ENCODE measurements at places on chromosomes 2 and 18.

DNA sequence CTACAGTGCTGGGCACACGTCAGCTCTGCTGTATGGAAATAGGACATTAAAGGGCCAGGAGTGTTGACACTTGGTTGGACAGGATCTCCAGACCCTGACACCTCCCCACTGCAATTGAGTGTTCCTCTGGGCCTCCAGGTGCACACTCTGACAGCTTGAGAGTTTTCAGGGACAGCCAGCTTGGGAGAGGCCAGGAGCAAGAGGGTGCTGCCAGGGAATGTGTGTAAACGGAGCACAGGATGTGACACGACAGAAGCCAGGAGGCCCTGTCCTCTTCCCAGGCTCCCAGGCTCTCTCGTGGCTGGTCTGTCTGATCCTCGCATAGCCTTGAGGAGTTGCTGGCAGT, 318.1 kb upstream of the HS6ST1 start:
- no peak for DNase-seq

DNA sequence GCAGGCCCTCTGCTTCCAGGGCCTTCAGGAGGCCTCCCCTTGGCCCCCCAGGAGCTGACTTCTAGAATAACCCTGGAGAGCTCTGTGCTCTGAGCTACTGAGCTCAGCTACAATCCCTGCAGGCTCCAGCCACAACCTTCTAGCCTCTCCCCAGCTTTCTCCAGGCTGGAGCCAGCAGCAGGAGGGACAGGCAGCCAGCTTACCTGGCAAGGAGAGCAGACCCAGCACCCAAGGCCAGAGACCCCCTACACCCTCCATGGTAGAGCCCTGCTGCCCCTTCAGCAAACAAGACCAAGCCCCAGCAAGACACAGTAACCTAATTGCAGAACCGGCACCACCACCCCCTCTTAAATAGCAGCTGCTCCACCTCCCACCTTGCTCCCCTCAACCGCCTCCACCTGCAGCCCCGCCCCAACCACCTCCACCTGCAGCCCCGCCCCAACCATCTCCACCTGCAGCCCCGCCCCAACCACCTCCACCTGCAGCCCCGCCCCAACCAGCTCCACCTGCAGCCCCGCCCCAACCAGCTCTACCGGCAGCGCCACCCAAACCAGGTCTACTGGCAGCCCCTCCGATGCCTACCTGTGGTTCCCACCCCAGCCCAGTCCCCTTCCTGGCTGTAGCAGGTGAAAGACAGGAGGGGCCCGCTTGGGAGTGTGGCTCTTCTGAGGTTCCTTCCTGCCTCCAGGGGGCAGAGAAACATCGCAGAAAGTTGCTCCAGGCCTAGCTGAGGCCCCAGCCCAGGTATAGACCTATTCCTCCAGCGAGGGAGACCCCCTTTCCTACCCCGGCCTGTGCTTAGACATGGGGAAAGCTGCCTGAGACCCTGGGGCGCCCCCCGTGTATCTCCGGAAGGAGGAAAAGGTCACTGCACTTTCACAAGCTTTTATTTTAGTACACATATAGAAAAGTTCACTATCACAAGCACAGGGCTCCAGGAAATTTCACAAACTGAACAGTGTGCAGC, at the start of gene ASTL:
TSS of gene ASTL (minus strand) at position 324 of the 967 bp plus-strand sequence. CDS start at position 258, 66 bp downstream.
- no peak for DNase-seq

DNA sequence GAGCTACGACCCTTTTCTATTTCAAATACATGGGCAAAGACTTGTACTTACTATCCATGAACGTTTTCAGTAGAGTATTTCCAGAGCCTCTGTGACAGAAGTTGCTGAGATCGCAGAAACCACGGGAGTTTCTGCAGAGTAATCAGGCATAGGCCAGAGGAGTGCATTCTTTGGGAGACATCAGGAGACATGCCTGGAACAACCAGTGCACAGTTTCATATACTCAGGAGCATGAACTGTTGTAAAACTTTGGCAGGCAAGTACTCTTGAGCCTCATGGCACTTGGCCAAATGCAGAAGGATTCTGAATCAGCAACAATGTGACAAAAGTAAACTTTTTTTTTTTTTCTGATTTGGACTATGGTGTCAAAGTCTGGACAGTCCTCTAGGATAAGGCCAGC, 307.1 kb downstream of the GRB14 start:
- DNase-seq = peak; percentile 52

DNA sequence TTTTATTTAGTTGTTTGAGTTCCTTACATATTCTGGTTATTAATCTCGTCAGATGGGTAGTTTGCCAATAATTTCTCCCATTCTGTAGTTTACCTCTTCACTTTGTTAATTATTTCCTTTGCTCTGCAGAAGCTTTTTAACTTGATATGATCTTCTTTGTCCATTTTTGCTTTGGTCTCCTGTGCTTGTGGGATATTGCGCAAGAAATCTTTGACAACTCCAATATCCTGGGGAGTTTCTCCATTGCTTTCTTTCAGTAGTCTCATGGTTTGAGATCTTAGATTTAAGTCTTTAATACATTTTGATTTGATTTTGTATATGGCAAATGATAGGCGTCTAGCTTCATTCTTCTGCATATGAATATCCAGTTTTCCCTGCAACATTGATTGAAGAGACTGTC, 389.2 kb downstream of the LRP1B start:
- no peak for DNase-seq

GRCh38 chr2:233363744-233364235, 9.5 kb downstream of the DGKD start:
- no peak for DNase-seq

DNA sequence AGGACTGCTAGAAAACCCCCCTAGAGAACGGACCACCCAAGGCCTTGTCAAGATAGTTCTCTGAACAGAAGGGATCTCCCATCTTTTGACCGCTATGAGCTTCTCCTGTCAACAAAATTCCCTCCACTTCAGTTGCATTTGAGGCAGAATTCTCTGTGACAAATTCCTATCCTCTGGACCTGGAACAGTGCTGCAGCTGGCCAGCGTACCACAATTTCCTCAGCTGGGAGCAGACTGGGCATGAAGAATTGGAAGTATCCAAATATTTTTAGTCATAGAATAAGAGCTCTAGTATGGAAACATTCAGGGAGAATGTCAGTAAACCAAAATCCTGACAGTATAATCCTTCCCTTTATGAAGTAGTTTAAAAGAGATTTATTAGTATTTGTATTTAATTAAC, 147.1 kb upstream of the BOD1L2 start:
- no peak for DNase-seq

DNA sequence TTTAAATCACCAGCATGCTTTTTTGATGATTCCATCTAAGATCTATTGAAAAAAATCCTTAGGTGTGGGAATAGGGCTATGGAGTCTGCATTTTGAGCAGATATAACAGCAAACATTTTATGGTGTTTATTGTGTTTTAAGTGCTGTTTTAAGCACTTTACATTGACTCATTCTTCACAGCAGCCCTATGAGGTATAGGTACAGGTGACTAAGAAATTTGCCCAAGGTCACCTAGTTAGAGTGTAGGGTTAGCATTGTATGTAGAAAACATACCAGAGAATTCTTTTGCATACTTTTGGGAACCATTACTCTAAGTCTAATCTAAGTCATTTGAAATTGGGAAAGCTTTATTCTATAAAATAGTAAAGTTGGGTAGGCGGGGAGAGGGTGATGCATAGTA, 31.3 kb downstream of the PPM1B start:
- no peak for DNase-seq

DNA sequence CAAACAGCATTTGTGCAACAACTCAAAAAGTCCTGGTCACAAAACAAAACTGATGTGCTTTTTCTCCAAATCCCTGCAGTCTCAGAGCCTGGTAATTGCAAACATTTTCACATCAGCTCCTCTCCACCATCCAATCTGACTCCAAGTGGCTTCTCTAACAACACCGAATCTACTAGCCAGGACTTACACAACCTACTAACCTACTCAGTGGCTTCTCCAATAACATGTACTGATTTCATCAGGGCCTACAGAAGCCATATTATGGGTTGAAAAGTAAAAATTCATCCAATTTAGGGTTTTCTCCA, 104.3 kb downstream of the COLEC12 start:
- DNase-seq = no peak

GRCh38 chr18:54775686-54776085, 52.6 kb upstream of the RAB27B start:
- peak; percentile 64 for DNase-seq

DNA sequence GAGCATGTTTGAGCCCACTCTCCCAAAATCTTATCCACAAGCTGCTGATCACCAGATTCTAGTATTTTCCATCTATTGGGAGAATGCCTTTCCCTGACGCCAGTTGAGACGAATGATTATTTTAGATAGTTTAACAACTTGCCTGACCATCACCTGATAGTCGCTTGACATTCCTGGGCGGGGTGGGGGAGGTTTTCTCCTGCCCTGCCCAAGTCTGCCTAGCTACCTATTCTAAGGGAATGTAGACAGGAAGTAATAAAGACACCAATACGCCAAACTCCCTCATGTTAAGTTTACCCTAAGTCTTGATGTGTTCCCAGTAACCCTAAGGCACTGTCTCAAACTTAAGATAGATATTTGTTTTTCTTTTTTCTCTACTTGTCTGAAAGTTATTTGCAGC, 4.6 kb upstream of the ACAA2 start:
- DNase-seq = no peak

DNA sequence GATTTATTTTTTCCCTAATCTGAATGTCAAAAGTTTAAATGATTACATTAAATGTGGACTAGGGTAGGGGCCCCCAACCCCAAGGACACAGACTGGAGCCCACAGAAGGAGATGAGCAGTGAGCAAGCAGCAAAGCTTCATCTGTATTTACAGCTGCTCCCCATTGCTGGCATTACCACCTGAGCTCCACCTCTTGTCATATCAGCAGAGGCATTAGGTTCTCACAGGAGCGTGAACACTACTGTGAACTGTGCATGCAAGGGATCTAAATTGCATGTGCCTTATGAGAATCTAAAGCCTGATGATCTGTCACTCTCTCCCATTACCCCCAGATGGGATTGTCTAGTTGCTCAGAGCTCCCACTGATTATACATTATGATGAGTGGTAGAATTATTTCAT, 3.8 kb downstream of the MOB1A start:
- DNase-seq = no peak

DNA sequence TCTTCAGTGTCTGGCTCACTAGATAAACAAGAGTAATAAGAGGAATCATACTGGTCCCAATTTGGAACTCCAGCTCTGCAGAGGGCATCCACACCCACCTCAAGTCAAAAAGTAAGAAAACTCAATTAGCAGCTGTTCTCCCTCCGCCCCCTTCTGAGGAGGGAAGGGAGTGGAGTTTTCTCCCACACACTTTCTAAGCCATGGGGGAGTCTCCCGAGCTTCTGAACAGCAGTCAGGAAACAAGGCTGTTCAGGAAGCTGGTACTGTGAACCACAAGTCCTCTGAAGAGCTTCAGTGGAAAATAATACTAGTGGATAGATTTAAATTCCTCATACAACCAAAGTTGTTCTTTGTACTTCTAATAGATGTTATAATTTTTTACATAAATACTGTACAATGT, 32.9 kb upstream of the SPTBN1 start:
- DNase-seq = no peak

DNA sequence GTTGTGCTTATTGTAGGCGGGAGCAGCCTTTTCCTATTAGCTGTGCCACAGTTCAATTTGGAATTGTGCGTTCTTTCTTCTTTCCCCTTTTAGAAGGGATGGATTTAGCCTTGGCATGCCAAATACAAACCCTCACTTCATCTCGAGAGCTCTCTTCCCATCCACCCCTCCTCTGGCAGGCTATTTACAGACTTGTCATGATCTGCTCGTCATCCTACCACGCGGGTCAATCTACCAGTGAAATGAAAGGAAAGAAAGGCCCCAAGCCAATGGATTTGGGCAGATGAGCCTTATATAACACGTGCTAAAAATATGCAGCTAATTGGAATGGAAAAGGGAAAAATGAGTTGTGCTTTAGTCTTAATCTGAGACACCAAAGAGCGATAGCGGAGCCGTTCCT, 277.5 kb downstream of the PRKCE start:
- no peak for DNase-seq

DNA sequence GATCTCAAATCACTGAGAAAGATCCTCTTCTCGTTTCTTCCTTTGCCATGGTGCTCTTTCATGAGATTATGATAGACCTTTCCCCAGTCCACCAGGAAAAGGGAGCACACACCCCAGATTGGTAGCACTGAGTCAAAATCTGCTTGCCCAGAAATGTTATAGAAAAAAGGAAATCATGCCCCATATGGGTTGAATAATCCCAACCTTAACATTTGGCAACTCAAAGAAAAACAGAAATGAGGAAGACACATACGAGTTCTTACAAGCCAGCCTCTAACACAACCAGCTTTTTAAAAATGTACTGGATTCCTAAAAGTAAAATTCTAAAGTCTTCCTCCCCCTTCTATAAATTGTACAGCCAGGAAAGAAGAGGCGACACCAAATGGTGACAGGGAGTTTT, 103.0 kb downstream of the ANKRD44 start:
- no peak for DNase-seq

DNA sequence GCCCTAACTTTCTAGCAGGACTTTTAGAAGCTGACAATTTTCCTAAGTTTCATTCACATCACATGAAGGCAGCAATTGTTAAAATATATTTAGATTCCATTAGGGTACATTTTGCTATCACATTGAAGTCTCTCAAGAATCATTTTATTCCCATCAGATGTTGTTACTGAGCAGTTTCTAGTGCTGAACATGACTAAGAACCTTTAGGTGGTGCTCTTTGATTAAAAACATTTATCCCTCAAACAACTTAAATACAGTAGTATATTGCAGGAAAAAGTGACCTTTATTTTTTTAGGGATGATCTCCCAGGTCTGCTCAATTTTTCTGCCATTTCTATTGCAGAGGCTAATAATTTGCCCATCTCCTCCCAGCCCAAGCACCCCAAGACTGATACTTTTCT, 22.9 kb upstream of the NARS1 start:
- DNase-seq = no peak

- no peak for DNase-seq
Observed at GRCh38 chr2:233421091-233421816, 67.0 kb downstream of the DGKD start.

DNA sequence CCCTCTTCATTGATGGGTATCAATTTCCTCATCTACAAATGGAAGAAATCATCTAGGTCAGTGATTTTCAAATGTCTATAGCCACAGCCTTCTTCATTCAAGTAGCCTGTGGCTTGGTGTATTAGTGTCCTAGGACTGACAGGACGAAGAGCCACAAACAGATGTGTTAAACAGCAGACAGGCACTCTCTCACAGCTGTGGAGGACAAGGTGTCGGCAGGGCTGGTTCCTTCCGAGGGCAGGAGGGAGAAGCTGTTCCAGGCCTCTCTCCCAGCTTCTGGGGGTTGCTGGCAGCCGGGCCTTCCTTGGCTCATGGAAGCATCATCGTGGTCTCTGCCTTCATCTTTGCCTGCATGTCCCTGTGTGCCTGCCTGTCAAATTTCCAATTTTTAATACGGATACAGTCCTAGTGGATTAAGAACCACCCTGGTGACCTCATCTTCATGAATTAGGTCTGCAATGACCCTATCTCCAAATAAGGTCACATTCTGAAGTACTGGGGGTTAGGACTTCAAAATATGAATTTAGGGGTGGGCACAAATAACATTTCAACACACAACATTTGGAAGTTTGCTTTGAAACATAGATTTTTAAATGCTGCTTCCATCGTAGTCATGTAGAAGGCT, 86.5 kb downstream of the PTGR3 start:
- no peak for DNase-seq

Measured in epithelial cell of proximal tubule (primary cell).